ENCODE measurements at places on chromosomes 5 and 9.
A peak's percentile ranks its signal among the peaks of the same experiment; 100 is the strongest.

DNA sequence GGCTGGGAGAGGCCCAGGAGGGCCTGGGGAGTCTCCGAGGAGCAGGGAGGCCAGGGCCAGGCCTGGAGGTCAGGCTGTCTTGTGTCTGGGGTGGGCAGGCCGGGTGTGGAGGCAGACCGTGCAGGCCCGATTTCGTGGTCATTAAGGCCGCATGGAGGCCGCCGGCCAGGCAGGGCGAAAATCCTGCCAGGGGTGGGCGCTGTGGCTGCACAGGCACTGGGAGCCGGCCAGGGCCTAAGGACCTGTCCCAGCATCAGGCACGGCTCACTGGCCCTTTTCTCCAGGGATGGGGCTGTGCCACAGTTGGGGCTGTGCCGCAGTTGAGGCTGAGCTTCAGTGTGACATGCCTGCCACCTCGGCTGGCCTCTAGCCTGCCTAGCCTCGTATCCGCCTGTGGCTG, 35.9 kb downstream of the ASS1 start:
- no peak for DNase-seq

DNA sequence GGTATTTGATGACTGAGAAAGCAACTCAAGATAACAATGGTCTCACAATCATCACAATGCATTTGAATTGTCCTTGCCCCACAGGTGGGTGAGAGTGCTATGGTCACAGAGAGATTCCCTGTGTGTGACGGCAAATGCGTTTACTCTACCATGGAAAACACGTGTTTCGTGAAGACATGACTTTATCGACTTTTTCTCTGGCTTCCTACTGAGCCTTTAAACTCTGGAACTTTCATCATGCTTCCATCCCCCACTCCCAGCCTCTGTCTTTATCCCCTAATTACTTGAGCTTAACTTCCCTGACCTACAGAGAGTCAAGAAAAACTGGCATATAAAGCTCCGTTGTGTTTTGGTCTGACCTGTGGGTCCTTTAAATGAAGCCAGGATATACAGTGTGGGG, 414.1 kb upstream of the CLINT1 start:
- no peak for DNase-seq

- DNase-seq: no peak
These were observed 4.0 kb downstream of the KLF4 start for GRCh38 chr9:107485458-107486043.

GRCh38 chr5:120479066-120479465, 15.0 kb downstream of the PRR16 start:
- no peak for DNase-seq

DNA sequence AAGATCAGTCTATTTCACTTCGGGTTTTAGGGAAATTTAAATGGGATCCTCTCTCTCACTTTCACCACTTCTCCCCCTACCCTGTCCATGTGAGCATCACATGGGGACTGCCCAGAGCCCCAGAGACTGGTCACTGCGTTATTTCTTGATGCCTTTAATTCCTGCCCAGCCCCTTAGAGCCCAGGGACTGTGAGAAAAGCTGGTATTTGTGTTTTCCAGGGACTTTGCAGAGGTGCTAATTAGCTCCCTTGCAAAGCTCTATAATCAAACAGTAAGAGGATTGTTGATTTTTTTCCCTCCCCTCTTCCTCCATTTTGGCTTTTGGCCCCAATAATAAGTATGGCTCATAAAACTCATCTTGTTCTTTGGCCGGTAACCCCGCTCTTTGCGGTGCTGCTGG, 35.6 kb downstream of the NTRK2 start:
- no peak for DNase-seq

- no peak for DNase-seq
These were observed 15.2 kb downstream of the NACC2 start for GRCh38 chr9:136079916-136080246.

DNA sequence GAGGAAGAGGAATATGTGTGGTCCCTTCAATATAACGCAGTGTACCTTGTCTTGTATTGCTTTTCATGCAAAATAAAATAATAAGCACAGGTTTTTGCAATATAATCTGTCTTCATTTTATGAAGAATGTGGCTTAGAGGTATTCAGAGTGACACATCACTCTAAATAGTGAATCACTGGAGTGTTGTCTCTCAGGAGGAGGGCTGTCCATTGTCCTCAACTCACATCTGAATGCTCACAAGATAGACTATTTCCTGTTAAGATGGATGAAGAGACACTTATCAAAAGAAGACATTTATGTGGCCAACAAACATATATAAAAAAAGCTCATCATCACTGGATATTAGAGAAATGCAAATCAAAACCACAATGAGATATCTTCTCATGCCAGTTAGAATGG, 1147.5 kb upstream of the C9orf72 start:
- no peak for DNase-seq

DNA sequence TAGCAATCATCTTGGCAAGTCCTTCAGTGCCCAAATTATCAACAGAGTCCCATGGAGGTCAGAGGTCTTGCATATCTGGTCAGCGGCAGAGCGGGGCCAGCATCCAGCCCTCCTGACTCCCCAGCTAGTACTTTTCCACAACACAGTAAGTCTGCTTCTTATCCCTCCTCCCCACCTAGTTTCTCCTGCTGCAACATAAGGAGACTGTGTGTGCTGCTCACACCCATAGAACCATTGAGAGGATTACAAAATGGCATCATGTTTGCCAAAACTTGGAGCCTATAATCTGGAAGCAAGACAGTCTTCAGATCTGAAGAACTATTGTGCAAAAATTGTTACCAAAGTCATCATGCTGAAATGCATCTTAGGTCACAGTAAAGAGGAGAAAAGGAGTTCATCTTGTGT, 125.8 kb upstream of the ZNF366 start:
- DNase-seq: no peak

GRCh38 chr5:78779262-78779661, 130.7 kb upstream of the LHFPL2 start:
- no peak for DNase-seq

DNA sequence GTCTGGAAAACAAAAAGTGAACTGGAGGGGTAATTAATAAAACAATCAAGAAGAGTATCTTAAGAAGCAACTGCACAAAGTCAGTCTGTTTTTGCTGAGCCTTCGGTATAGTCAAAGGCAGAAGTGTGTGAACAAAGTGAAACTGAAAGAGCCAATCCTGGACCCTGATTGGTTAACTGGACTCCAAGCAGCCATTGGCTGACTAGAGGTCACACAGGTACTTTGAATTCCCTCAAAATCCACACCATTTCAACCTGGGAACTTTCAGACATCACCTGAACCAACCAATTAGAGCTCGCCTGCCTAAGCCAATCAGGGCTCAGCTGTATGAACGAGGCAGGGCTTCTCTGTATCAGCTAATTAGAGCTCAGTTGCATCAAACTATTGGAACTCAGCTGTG, 286.7 kb downstream of the TLE4 start:
- no peak for DNase-seq

DNA sequence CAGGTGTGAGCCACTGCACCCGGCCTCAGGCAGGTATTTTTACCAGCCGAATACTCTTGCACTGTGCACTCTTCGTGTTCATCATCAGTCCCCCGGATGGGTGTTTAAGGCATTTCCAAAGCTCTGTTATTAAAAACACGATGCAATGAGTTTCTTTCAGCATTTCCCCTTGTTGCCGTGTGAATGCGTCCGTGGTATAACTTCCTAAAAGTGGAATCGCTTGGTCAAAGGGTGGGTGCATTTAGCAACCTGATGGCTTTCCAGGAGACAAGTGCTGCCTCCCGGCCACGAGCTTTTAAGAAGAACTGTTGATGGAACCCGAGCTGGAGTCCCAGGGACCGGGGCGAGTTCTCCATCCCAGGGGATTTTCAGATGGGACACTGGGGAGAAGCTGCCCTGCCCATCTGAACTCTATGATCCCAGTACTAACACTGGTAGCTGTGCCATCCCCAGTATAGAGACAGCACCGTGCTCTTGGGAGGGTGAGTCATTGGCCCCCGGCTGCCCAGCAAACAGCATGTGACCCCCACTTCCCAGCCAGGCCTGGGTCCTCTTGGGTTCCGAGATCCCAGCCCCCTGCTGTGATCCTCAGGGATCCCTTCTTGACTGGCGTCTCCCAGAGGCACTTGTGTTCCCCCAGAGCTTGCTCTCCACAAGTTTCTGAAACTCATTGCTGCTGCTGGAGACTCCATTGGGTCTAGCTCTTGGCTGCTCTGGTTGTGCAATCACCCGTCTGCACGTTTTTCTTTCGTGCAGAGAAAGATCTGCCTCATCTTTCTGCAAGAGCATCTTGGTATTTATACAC, 169.5 kb upstream of the IER5L start:
- no peak for DNase-seq

DNA sequence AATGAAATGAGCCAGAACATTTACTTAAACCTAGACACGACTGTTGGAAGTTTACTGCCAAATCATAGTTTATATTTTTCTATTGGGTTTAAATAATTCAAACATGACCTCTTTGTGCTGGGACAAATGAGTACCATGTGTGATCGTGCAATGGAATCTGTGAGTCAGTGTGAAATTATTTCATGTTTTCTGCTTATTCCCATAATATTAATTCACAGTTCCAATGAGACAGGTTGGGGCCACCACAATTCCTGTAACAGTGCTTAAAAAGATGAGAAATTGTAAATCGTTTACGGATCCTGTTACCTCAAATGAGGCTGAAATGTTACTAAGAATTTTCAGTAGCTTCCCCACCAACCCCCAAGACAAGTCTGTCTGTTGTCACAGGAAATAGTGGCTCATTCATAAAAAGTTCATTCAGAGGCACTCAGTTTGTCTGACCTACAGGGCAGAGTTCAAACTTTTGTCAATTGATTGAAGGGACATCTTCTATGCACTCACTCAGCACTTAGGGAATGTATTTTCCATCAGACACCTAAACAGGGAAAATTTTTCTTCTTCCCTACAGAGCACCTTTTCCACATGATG, 563.9 kb upstream of the ADAMTS16 start:
- no peak for DNase-seq

- DNase-seq: no peak
These were observed 46.8 kb upstream of the RNF20 start for GRCh38 chr9:101486693-101487442.

GRCh38 chr5:129177451-129177850, 82.9 kb downstream of the ISOC1 start:
- DNase-seq: no peak

DNA sequence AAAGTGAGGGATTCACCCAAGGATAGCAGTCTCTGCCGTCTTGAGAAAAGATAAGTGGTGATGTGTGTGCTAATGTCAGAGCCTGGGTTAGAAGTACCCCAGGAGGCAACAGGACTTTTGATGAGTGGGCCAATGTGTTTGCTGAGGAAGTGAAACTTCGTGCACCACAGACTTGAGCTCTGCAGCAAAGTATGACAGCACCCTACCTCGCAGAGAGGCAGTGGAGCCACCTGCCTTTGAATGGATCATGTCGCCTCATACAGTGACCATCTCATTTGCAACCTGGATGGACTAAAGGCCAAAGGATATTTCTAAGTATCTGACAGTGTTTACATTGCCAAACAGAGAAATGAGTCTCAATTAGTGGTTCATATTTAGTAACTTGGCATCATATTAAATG, 593.9 kb upstream of the GRAMD2B start:
- DNase-seq: no peak

DNA sequence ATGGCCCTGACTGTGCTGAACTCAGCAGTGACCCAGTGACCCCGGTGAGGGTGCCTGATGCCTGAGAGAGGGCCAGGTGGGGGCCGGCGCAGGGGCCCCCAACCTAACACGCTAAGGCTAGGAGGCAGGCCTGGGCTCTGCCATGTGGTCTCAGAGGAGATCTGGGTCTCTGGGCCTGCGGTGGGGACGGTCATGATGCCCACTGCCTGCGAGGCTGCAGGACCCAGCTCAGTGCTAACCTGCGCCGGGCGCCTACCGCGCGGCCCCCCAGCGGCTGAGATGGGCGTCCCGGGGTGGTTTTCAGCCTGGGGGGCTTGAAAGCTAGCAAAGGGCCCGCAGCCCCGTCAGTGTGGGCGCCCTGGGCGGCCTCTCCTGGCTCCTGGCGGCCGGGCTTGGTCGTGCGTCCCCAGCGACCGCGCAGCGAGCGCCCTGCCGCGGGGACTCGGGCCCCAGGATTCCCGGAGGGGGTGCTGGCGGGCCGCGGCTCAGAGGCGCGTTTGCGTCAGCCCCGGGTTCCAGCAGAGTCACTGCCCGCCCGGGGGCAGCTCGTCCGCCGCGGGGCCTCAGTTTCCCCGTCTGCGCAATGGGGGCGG, 2.5 kb downstream of the EGFL7 start:
- DNase-seq: peak; percentile 84

- no peak for DNase-seq
These were observed 190.7 kb downstream of the MAPKAP1 start for GRCh38 chr9:125515983-125516940.

- no peak for DNase-seq
These were observed 66.5 kb upstream of the TTC23L start for GRCh38 chr5:34772267-34773098.

GRCh38 chr9:90727488-90727887, 74.1 kb upstream of the SYK start:
- no peak for DNase-seq

DNA sequence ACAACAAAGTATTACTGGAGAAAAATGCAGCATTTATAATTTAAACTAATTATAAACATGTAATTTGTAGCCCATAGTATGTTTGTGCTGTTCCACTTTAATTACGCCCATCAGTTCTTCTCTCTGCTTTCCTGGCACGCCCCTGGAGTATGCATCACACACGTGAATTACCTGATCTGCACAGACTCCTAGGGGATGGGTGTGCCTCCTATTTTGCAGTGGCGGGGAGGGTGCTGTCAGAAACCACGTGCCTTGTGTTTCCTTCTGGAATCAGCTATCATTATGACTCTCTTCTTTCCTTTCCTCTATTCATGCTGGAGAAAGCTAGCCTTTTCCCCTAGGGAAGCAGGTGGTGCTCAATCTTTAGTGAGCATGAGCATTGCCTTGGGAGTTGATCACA, 43.3 kb downstream of the RPS23 start:
- DNase-seq: no peak

DNA sequence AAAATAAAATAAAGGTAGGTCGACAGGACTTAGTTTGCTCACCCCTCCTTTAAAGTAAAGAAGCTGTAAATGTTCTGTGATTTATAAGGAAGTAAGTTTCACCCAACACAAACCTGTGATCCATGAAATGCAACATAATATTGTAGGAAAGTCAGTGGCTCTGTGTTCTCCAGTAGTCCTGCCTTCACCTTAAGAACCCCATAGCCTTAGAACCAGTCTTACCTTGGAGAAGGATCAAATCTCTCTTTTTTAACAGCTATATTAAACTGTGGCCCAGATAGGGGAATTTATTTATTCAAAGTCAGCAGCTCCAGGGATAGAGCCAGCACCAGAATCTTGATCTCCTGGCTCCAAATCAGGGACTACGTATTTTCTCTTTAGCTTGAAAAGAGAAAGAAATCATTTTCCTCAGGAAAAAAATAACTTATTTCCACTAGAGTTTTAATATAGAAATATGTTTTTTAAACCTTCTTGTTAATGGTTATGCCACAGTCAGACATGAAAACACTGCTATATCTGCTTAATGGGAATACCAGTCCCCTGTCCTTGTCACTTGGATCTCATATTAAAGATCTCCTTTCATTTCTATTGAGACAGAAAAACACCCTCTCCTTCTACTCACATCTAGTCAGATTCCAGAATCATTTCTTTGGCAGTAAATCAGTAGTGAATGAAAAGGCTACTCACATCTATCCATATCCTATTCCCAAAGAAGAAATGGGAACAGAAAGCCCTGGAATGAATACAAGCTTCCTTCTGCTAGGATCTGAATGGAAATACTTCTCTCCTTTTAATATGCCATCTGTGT, 269.2 kb upstream of the TNC start:
- DNase-seq: no peak

- no peak for DNase-seq
These were observed 111.6 kb downstream of the SREK1 start for GRCh38 chr5:66255714-66256113.

GRCh38 chr5:111748304-111748763, 8.7 kb downstream of the NREP start:
- DNase-seq: no peak

- no peak for DNase-seq
These were observed 142.3 kb downstream of the BNC2 start for GRCh38 chr9:16728137-16728508.

All from GM20000 (cell line).